ENCODE measurements at places on chromosomes 1 and 21.
A peak's percentile ranks its signal among the peaks of the same experiment; 100 is the strongest.

- peak; percentile 33 for DNase-seq
Measured at GRCh38 chr1:161402446-161402845, 34.8 kb upstream of the CFAP126 start.

GRCh38 chr1:15941899-15942660 is 33.8 kb downstream of the ZBTB17 start:
- no peak for DNase-seq

- no peak for DNase-seq
Measured at GRCh38 chr1:180143359-180143758, 11.3 kb upstream of the QSOX1 start.

DNA sequence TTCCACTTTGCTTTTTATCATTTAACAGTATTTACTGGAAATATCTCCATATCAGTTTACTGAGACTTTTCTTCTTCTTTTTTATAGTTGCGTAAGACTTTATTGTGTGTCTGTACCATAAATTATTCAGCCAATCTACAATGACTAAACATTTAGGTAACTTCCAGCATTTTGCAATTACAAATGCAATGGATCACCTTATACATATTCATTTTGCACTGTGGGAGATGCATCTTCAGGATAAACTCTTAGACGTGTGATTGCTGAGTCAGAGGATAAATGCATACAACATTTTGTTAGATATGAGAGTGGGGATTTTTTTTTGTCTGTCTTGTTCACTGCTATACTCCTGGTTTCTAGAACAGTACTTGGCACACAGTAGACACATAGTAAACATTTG is 95.7 kb upstream of the GCLM start:
- DNase-seq, result peak; percentile 41

DNA sequence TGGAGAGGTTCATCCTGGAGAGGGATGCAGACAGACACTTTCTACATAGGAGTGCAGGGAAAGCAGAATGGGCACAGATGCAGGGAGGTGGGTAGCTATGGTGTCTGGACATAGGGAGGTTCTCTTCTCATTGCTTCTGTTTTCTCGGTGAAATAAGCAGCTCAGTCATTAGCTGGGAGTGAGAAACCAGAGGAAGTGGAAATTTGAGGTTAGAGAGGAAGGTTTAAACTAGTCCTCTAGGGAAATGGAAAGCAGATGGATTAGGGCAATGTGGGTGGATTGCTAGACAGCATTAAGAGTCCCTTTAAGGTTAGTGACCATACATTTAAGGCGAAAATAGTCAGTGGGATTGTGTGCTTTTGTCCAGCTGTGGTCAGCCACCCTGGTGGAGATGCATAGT is 39.6 kb downstream of the MPZL1 start:
- DNase-seq, result no peak

DNA sequence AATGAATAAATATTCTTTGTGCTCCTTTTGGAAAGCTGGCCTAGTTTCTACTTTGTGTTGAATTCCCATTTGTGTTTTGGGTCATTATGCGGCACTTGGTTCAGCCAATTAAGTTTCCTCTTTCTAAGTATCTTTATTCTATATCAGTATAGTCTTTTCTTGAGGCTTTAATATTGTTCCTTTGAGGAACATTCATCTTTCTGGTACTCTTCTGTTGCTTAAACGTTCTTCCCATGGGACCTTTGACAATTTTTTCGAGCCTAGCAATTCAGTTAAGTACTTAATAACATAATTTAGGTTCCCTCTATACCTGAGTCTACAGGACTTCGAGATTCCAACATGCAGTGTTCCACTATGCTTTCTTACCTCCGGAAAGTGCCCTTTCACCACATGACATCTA is 24.9 kb downstream of the ZBTB40 start:
- no peak for DNase-seq

DNA sequence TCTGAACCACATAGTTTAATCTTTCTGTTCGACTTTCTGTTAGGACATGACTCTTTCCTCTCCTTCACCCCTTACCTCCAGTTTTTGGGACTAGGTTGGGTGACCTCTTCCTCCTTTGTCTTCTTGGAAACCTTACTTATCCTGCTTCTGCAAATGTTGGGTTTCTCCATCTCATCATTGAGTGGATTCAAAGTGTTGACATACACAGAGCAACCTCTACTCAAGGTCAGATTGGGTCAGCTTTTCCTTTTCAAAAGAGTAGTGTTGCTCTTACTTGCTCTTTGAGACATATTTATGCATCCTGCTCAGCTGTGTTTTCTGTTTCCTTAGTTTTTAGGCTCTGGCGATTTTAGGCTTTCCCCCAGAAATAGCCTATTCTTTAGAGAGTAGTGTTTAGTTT is 3.7 kb downstream of the CAMTA1 start:
- DNase-seq, result no peak

DNA sequence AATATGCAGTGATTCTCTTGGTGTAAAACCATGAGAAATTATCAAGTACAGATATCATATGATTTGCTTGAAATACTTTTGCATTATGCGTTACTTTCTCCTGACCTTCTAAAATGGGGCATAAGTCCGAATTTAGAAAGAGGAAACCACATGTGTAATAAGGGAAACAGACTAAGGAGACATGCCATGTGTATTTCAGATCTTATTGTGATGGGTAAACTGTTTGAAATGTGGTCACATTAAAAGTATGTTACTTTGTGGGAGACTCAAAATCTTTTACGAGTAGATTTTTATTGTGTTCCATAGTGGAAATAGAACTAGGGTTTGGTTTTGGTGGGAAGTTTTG is 173.0 kb downstream of the NFIA start:
- no peak for DNase-seq

- DNase-seq, result no peak
Measured at GRCh38 chr21:15363921-15364320, 299.1 kb upstream of the NRIP1 start.

DNA sequence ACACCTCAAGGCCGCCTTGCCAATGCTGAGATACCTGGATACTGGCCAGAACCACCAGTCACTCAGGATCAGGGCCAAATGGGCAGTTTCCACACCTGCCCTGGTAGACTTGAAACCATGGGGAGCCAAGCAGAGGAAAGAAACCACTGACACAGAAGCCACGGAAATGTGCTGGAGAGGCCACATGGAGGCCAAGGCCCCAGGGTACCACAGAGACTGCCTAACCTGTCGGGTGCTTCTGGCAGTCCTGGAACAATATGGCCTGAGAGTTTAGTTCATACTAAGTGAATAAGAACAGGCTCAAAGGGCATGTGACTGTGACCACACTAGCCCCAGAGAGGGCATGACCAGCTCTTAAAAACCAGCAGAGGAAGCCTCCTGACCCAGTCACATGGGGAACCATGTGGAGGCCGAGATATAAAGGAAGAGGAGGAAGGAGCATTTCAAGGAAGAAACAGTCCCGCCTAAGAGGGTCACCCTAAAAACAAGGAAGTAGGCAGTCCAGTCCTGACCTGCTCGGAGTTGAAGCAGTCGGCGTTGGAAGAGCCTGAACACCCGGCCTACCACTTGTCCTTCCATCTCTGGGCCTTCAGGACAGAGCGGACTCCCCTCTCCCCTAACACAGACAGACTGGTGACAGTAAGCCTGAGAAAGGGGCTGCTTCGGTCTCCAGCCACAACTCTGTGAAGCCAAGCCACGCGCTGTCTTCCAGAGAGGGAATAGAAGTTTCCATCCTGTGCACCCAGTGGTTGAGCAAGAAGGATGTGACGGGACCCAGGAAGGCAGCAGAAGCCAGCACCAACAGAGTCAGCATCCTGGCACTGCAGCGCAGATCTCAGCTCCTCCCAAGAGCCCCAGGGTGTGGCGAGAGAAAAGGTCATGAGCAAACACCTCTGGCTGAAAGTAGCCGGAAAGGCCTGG is at the start of gene DENND2D:
Gene DENND2D, minus strand, starts transcription at position 766 of the 921 bp plus-strand sequence. Its CDS starts 187 bp downstream, at position 579.
- no peak for DNase-seq

DNA sequence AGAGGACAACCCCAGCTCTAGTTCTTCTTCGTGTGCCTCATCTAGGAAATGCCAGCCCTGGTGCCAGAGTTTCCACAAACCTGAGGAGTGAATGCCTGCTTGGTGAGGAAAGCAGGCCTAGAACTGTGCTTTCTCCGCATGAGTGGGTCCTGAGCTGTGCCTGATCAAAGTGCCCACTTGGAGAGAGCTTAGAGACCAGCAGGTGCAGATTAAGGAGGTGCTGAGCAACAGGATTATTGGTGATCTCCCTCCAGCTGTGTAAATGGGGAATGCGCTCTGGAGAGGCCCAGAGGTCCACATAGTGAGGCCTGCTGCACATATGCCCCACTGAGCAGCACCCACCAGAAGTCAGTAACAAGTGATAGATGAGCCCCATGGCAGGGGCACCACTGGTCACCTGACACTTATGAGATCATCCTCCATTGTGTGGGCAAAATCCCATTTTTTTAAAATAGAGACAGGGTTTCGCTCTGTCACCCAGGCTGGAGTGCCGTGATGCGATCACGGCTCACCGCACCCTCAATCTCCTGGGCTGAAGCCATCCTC is 127.2 kb upstream of the ZC3H12A start:
- no peak for DNase-seq

GRCh38 chr1:78549891-78550290 is 59.1 kb downstream of the PTGFR start:
- DNase-seq, result peak; percentile 22

DNA sequence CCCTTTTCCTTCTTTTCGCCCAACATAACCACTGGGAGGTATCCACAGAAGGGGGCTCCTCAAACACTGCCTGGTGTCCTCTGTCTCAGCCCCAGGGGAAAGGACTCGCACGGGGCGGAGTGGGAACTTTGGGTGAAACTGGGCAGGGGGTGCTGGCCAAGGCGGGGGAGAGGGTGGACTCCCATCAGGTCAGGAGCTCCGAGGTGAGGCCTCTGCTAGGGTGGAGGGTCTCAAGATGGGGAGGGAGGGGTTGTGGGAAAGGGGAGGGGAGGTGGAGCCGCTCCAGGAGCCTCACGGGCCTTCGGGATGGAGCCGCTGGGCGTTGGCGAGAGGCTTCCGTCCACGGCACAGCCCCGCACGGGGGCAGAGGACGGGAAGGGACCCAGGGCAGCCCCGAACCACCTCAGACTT is 43.2 kb upstream of the POFUT2 start:
- DNase-seq, result no peak

GRCh38 chr1:234437423-234438171 is 41.4 kb downstream of the TARBP1 start:
- DNase-seq, result peak; percentile 91

GRCh38 chr1:35660581-35661473 is 19.5 kb upstream of the PSMB2 start:
- DNase-seq, result peak; percentile 34

GRCh38 chr21:21968810-21969209 is 970.6 kb downstream of the NCAM2 start:
- DNase-seq, result no peak

- DNase-seq, result no peak
Measured at GRCh38 chr1:9960706-9961562, 17.7 kb downstream of the NMNAT1 start.

DNA sequence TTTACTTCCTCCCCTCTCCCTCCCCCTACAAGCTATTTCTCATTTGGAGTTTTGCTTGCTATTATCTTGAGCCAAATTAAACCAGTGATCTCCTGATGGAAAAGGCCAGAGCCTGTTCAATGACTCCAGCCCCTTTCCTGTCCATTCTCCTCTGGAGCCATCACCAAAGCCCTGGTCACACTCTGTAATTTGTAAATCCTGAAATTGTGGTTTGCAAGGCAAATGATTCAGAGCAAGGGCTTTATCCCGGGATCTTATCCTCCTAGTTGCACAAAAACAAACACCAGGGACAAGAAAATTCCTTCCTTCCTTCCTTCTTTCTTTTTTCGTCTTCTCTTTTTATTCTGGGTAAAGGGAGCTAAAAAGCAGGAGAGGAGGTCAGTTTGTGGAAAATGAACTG is 366.1 kb upstream of the ST6GALNAC5 start:
- DNase-seq, result no peak

DNA sequence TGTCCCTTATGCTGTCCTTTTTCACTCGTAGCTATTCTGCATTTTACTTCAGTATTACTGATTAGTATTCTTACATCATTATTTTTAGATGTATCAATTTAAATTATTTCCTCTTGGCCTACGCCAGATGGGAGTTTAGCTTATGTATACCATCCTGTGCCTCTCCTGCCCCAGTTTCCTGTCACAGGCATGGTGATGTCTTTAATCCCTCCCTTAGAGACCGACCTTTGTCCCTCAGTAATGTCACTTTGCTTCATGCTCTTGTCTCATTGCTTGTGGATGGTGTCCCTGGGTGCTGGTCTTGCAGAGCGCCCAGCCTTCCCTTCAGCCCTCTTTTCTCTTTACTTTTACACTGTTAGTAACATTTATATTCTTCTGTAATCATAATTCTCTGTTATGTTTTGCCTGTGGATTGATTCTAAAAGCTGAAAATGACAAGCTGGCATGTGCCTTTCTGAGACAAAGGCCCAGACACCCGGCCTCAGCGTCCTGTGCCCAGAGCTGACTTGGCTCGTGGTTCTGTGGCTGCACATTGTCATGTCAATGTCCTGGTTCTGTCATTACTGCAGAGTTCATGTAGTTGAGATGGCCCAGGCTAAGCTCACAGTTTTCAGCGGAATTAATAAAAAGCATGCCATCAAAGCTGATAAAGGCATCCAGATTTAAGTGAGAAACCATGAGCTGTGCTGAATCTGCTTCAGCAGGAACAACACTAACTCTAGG is 100.7 kb downstream of the MTR start:
- no peak for DNase-seq

All from M059J (cell line).